ENCODE measurements at places on chromosomes 1 and 21. TPM values are rescaled to one million over a fixed set of nuclear protein-coding genes. Genes with fewer than 3 reads are reported as not detected.

Gene NGF
- 0.69 TPM for total RNA-seq

DNA sequence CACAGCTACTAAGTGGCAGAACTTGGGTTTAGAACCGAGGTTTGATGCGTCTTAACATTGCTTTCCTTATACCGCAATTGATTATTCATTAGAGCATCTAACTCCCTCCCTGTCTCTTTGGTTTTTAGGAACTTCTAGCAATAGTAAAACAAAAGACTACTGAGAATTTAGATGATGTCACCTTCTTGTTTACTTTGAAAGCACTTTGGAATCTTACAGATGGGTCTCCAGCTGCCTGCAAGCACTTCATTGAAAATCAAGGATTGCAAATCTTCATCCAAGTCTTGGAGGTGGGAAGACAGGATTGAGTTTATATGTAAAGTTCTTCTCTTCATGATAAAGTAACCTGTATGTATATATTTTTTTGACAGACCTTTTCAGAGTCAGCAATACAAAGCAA, 35.0 kb downstream of the ZYG11A start:
- no peak overlapping the region for H3K4me3 ChIP-seq
- H3K27ac ChIP-seq = no peak overlapping the region
- no peaks in the 10 kb centered on the region for H3K36me3 ChIP-seq
- no peaks in the 10 kb centered on the region for H3K27me3 ChIP-seq

Gene CELA2B
- total RNA-seq = not detected

Gene BNIPL
- total RNA-seq = 1.5 TPM

DNA sequence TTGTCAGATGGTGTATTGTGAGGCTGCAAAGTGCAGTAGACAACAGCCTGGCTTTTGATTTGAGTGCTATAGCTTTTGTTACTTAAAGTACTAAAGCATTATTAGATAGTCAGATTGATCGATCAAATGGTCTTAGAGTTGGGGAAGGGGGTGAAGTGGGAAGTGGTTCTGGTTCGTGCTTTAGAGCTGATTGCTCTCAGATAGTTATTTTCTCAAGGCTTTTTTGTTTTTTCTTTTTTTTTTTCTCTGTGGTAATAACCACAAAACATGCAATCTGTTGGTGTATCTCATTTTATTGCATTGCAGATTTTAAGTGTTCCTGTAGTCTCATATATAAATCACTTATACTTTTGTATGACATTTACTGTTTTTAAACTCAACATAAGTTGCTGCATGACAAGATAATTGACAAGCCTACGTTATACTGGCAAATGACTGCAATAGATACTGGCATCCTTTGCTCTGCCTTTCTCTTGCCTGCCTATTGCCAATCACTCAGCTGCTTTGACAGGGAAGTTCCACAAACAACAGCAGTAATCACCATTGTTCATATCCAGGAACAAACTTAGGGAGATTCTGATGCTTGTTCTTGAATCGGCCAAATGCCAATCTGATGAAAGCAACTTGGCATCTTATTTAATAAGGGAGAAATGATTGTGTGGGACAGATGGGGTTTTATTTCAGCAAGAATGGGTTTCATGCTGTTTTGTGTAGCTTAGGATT, 125.0 kb upstream of the B3GALT2 start:
- H3K4me3 ChIP-seq = no peak overlapping the region
- peaks cover 4% of the 10 kb centered on the region for H3K27me3 ChIP-seq
- no peak overlapping the region for H3K27ac ChIP-seq
- H3K4me1 ChIP-seq = peaks cover 12% of the 10 kb centered on the region

DNA sequence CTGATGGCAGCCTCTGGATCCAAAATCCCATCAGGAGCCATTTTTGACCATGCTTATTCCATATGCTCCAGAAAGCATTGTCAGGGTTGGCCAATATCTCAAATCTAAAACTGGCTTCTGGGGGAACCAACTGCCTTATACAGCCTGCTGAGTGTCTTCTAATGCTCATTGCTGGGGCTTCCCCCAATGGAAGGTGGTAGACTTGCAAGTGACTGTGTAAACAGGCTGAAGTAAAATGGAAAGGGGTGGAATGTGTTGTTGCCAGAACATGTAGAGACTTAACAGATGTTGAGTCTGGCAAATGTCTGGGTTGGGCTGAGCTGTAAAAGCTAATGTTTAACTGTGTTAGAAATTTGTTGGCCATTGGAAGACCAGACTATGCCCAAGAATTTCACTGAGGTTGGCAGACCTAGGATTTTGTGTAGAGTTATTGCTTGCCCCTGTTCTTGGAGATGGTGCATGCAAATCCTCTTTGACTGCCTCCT, 22.7 kb upstream of the LRIF1 start:
- H3K27me3 ChIP-seq = peaks cover 1% of the 10 kb centered on the region
- DNase-seq = no peak
- no peaks in the 10 kb centered on the region for H3K36me3 ChIP-seq
- H3K4me3 ChIP-seq = no peak overlapping the region
- H3K27ac ChIP-seq = no peak overlapping the region

GRCh38 chr1:113094506-113094905, 21.5 kb downstream of the LRIG2 start:
- no peak overlapping the region for H3K4me3 ChIP-seq
- no peaks in the 10 kb centered on the region for H3K27me3 ChIP-seq
- DNase-seq = no peak
- H3K27ac ChIP-seq = no peak overlapping the region
- peaks cover 12% of the 10 kb centered on the region for H3K36me3 ChIP-seq

Gene LRIF1
- total RNA-seq = 19.9 TPM

GRCh38 chr1:233328142-233328921, 808 bp downstream of the MAP3K21 start:
- peak overlapping the region; percentile 85 for H3K4me3 ChIP-seq
- H3K4me1 ChIP-seq = no peaks in the 10 kb centered on the region
- peak; percentile 20 for DNase-seq

- H3K27me3 ChIP-seq = peaks cover 11% of the 10 kb centered on the region
- H3K27ac ChIP-seq = no peak overlapping the region
- peaks cover 28% of the 10 kb centered on the region for H3K4me1 ChIP-seq
- no peaks in the 10 kb centered on the region for H3K36me3 ChIP-seq
- no peak for DNase-seq
- no peak overlapping the region for H3K4me3 ChIP-seq
Observed at GRCh38 chr1:201011616-201012015, 11.9 kb downstream of the KIF21B start.

Gene CR1
- 0.51 TPM for total RNA-seq

Gene MYOG
- 15.7 TPM for total RNA-seq

GRCh38 chr1:234932511-234933430, 195.9 kb downstream of the TOMM20 start:
- no peak overlapping the region for H3K4me3 ChIP-seq
- H3K27ac ChIP-seq = no peak overlapping the region
- H3K36me3 ChIP-seq = no peaks in the 10 kb centered on the region
- H3K27me3 ChIP-seq = peaks cover 8% of the 10 kb centered on the region

GRCh38 chr1:204145033-204145504, 6.8 kb downstream of the ETNK2 start:
- no peak for DNase-seq
- no peak overlapping the region for H3K4me3 ChIP-seq
- peaks cover 10% of the 10 kb centered on the region for H3K4me1 ChIP-seq
- H3K27me3 ChIP-seq = peaks cover 12% of the 10 kb centered on the region

DNA sequence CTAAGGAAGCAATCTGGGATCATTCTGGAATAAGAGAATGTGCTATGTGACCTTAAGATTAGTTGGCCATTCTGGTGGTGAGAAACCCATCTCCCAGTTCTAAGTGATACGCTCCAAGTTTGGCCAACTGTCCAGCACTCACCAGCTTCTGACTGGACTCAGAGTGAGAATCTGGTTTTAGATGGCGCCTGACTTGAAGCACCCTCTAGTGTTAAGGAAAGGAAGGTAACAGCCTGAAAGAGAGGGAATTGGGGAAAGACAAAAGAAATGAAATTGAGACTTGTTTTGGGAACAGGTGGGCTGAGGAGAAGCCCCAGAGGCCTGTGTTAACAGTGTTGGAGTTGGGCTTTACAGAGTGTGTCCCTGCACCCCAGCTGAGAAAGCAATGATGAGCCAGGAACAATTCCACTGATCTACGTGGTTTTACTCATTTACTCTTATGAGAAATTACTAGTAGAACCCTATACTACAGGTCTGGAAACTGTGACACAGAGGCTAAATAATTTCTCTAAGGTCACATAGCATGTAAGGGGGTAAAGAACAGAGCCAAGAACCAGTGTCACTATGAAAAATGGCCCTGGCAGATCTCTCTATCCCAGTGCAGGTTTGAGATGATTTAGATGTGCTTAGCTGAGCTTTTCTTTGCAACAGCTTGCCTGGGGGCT, 9.3 kb upstream of the FCAMR start:
- no peaks in the 10 kb centered on the region for H3K36me3 ChIP-seq
- no peak overlapping the region for H3K27ac ChIP-seq
- no peak overlapping the region for H3K4me3 ChIP-seq
- H3K27me3 ChIP-seq = peaks cover 2% of the 10 kb centered on the region

Gene C21orf91
- total RNA-seq = 29.5 TPM

DNA sequence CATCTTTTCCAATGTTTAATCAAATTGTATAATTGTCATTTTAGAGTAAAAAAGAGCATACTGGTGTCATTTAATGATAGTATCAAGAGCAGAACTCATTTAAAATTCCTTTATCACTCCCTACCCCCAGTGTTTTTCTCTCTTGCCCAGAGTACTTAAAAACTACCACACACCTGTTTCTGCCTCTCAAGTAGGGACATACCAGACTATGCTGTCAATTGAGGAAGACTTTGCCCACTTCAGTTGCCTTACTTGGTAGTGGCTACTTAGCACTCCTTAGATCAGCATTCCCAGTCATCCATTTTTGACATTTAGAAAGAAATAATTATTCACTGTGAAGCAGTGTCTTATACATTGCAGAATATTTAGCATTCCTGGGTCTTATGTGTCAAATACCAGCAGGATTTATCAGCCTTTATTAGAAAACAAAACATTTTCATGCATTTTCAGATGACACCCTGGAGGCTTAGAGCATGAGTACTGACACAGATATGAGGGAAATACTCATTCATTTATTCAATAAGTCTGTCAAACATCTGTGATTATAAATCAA, 127.5 kb upstream of the RGS1 start:
- DNase-seq = no peak
- no peak overlapping the region for H3K4me3 ChIP-seq
- H3K27me3 ChIP-seq = no peaks in the 10 kb centered on the region
- no peak overlapping the region for H3K27ac ChIP-seq
- peaks cover 4% of the 10 kb centered on the region for H3K4me1 ChIP-seq
- no peaks in the 10 kb centered on the region for H3K36me3 ChIP-seq

Gene EFNA1
- 413 TPM for total RNA-seq

GRCh38 chr1:3069491-3070308, 697 bp downstream of the PRDM16 start:
- H3K4me3 ChIP-seq = peak overlapping the region; percentile 86
- peaks cover 13% of the 10 kb centered on the region for H3K27me3 ChIP-seq
- H3K4me1 ChIP-seq = no peaks in the 10 kb centered on the region
- peak; percentile 51 for DNase-seq
- no peak overlapping the region for H3K27ac ChIP-seq

- H3K27ac ChIP-seq = no peak overlapping the region
- H3K4me3 ChIP-seq = no peak overlapping the region
- DNase-seq = no peak
- H3K36me3 ChIP-seq = peaks cover 53% of the 10 kb centered on the region
- peaks cover 4% of the 10 kb centered on the region for H3K4me1 ChIP-seq
- peaks cover 14% of the 10 kb centered on the region for H3K27me3 ChIP-seq
Observed at GRCh38 chr1:107704911-107705310, 260.1 kb downstream of the VAV3 start.

- no peaks in the 10 kb centered on the region for H3K27me3 ChIP-seq
- H3K36me3 ChIP-seq = no peaks in the 10 kb centered on the region
- H3K27ac ChIP-seq = peak overlapping the region; percentile 62
- DNase-seq = no peak
- no peak overlapping the region for H3K4me3 ChIP-seq
- H3K4me1 ChIP-seq = peaks cover 22% of the 10 kb centered on the region
Observed at GRCh38 chr1:192966073-192966472, 93.1 kb downstream of the UCHL5 start.

DNA sequence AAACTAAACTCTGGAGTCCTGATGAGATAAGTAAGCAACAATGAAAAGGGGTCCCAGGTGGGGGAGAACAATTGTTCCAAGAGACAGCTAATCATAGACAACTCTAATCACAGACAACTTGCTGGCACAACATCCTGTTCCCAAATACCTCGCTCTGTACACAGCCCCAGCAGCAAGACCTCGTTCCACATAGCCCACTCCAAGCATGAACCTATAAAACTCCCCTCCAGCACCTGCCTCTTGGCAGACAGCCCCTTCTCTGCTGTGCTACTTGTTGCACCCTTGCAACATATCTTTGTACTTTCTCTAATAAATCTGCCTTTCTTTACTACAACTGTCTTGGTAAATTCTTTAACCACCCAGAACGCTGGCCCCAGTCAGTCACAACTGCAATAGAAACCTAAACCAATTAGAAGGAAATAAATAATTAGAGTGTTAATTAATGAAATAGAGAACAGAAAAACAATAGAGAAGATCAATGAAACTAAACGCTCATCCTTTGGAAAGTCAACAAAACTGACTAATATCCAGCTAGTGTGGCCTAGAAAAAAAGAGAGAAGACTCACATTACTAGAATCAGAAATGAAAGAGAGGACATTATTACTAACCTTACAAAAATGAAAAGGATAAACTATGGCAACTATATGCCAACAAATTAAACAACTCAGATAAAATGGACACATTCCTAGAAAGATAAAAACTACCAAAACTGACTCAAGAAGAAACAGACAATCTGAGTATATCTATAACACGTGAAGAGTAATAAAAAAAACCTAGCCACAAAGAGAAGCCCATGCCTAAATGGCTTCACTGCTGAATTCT, 36.1 kb downstream of the LRRC40 start:
- peaks cover 7% of the 10 kb centered on the region for H3K27me3 ChIP-seq
- H3K4me1 ChIP-seq = peaks cover 25% of the 10 kb centered on the region
- peak overlapping the region; percentile 59 for H3K4me3 ChIP-seq
- H3K27ac ChIP-seq = peak overlapping the region; percentile 91

DNA sequence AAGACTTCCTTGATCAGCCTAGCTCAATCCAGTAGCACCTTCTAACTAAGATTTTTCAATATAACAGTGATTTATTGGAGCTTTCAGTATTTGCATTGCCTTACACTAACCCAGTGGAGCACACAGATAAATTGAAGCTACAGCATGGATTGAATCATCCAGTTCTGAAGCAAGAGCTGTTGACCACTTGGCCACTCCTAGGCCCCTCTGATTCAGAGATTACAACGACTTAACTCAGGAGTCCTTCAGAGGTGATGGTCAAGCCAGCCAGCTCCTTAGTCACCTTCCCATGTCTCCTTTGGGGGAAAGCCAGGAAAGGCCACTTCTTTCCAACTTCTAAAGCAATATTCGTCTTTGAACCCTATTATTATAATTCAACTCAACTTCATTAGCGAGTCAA, 151.8 kb downstream of the TENT5C start:
- no peak overlapping the region for H3K27ac ChIP-seq
- H3K27me3 ChIP-seq = peaks cover 2% of the 10 kb centered on the region
- H3K4me1 ChIP-seq = no peaks in the 10 kb centered on the region
- H3K4me3 ChIP-seq = no peak overlapping the region
- H3K36me3 ChIP-seq = no peaks in the 10 kb centered on the region
- DNase-seq = no peak

Gene AVPR1B
- total RNA-seq = not detected

Data from endothelial cell (in vitro differentiated cells).